Stimulated activated CD8-positive, alpha-beta memory T cell treated with anti-CD3 and anti-CD28 coated beads, Interleukin-15, amount 100 ng/mL, for 1 hour (primary cell): ENCODE measurements at places on chromosomes 1 and 21.

DNA sequence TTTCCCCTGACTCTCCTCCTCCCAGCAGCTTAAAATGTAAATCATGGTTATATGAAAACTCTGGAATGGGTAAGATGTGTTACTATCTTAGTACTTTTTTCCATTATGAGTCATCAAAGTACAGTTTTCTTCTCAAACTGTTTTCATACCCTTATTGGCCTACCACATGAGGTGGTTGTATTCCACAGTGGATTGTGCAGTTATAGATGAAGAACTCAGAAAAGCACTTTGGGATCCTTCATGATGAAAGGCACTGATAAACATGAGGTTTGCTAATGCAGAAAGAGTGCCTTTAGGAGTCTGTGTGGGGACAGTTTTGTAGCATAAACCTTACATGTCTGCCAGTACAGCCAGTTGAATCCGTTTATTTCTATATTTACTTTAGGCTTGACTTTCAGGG, 32.0 kb upstream of the MYOCOS start:
- DNase-seq, result no peak

DNA sequence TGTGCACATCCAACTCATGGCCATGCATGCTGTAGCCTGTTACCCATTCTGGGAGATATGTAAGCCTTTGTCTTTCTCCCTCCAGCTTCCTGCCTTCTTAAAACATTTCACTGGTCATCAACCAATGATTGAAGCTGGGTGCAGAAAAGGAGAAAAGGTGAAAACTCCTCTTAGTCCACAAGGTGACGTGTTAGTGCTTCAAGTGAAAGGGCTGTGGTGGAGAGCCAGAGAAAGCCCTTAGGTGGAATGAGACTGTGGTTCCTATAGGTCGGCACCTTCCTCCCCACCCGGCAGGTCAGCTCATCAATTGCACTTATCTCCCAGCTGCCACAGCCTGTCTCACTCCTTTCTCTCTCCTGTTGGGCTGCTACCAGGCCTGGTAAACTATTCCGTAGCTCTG, 30.4 kb downstream of the ERG start:
- no peak for DNase-seq

- DNase-seq, result peak; percentile 49
Observed at GRCh38 chr1:52423771-52424170, 19.4 kb downstream of the PRPF38A start.

DNA sequence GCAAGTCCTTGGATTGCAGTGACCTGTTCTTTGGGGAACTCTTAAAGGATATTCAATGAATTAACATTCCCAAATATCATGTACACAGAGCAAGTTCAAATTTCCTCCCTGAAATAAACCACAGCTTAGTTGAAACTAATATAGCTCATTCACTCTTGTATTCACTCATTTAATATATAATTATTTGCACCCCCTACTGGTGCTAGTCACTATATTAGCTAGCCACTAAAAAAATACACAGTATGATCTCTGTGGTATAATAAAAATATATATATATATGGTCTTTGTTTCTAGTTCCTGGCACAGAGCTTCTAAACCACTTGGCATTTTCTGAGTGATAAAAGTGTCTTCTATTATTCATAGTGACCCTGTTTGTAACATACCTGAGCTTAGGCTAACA, 177.3 kb upstream of the LYPLAL1 start:
- DNase-seq, result no peak

- no peak for DNase-seq
Observed at GRCh38 chr21:15732290-15732995, 2.7 kb downstream of the USP25 start.

GRCh38 chr1:109237512-109237911, 11.8 kb upstream of the CELSR2 start:
- no peak for DNase-seq

DNA sequence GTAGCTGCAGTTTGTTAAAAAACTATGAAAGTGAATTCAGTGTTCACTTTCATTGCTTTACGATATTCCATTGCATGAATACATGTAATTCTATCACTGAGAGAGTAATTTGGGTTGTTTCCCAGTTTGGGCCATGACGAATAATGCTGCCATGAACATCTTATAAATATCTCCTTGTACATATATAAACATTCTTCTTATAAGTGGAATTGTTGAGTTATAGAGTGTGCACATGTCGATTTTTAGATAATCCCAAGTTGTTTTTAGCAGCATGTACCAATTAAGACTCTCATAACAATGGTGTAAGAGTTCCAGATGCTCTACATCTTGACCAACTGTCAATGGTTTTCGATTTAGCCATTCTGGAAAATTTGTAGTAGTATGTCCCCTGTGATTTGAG, 40.9 kb downstream of the ALG6 start:
- no peak for DNase-seq

DNA sequence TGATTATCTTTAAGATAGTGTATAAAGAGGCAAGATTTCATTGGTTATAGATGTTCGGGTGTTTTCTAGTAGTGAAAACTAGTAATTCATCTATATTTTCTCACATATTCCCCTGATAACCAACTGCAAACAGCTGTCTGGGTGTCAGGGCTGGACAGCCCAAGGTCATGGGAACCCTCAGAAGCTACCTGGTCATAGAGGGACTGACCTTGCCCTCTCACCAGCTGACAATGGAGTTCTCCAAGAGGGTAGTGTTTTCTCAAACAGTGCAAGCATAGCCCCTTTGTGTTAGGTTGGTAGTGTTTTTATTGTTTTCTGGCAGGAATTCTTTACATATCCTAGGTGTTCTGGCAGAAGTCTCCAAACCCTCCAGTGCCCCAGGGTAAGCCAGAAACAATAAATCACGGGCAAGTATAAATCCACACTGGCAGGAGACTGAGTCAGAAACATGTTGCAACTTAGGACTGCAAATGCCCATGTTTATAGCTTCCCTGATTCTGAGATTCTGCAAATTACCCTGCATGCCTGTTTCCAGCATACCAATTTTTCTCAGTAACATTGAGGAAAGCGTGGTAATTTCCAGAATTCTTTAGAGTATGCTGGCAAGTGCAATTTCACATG, 82.8 kb upstream of the ATP1A1 start:
- DNase-seq, result no peak

DNA sequence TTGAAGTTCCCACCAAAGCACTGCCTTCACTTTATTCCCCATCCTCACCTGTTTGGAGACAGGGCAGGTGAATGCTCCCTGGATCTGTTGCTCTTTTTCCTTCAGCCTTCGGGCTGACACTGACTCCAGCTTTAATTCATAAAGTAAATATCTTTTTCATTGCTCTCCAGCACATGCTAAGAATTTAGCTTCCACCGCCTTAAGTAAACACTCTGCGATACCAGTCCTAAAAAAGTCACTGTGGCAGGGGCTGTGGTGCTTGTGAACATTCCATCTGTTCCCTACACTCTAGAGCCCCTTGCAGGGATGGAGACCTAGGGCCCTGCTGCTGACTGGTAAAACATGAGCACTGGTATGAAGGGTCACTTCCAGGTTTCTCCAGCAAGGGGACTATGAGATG, 896 bp upstream of the PLA2G2A start:
- no peak for DNase-seq

DNA sequence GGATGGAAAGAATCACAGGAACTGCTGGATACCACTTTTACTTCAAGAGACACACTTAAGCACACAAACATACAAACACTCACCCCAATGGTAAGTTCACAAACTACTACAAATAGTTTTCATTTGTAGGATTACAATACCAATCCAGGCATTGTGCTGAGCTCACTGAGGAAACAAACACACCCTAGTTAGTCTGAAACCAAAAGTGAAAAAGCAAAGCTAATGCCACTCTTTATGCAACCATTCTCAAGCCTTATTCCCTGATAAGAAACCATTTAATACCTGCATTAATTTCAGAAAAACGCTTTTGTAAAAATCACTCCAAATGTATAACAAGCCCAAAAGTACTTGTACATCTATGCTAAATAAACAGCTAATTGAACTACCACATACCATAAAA, 38.3 kb downstream of the RNF115 start:
- DNase-seq, result no peak

DNA sequence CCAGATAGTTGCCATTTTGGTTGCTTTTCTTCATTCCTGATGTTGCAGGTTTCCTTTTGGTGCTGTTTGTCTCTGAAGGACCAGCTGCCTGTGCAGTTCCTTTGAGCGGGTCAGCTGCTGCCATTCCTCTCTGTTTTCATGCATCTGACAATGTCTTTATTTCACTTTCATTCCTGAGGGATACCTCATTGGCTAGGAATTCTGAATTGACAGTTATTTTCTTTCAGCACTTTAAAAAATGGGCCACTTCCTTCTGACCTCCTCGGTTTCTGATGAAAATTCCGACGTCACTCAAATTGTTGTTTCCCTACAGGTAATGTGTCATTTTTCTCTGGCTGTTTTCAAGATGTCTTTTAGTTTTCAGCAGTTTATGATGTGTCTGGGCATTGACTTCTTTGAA, 24.8 kb downstream of the CCSAP start:
- no peak for DNase-seq

GRCh38 chr1:167542109-167543032, 11.2 kb downstream of the CREG1 start:
- no peak for DNase-seq

- DNase-seq, result no peak
Observed at GRCh38 chr1:33372677-33373076, 51.8 kb upstream of the A3GALT2 start.

- no peak for DNase-seq
Observed at GRCh38 chr1:101474039-101474665, 237.3 kb downstream of the S1PR1 start.

- no peak for DNase-seq
Observed at GRCh38 chr21:41817228-41817627, 50.4 kb upstream of the RIPK4 start.

GRCh38 chr21:42187976-42188653, 30.8 kb upstream of the ABCG1 start:
- peak; percentile 47 for DNase-seq

GRCh38 chr1:7888248-7889081, 35.6 kb upstream of the UTS2 start:
- DNase-seq, result no peak

- DNase-seq, result no peak
Observed at GRCh38 chr1:10589074-10589473, 114.3 kb downstream of the PEX14 start.

DNA sequence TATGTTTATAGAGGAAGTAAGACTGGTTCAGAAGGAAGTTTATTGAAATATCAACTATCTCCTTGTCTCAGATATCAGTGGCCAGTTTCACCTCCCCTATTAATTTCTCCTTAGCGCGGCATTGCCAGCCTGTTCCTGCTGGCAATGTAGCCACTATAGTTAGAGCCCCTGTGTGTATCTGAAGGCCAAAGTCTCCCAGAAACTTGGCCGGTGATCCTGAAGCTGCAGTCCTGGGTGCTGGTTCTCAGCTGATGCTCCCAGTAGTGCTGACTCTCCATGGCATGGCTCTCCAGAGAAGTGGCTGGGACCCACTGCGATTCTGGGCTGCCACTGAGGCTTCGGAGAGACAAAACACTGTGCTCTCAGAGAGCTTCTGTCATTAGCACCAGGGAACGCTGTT, 59.9 kb downstream of the TNN start:
- no peak for DNase-seq

GRCh38 chr1:8422510-8423268, 104.8 kb downstream of the SLC45A1 start:
- DNase-seq, result no peak

DNA sequence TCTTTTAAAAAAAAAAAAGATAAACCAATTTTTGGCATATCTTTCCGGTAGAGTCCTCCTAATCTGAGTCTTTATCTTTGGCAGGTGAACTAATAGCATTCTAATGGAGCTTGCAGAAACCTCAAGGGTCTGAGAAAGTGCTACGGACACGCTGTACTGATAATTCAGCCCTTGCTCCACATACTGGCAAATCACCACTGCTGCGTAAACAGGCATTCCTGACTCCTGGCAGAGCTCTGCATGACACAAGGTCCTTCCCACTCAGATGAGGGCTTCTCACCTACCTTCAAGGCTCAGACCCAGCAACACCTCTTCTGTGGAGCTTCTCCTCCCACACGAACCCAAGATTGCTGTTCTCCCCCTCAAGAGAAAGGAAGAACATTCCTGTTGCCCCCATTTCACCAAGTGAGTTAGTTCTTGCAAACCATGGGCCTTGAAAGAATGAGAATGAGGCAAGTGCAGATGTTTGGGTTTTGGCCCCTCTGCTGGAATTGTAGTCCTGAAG, 48.0 kb downstream of the LYST start:
- DNase-seq, result no peak

DNA sequence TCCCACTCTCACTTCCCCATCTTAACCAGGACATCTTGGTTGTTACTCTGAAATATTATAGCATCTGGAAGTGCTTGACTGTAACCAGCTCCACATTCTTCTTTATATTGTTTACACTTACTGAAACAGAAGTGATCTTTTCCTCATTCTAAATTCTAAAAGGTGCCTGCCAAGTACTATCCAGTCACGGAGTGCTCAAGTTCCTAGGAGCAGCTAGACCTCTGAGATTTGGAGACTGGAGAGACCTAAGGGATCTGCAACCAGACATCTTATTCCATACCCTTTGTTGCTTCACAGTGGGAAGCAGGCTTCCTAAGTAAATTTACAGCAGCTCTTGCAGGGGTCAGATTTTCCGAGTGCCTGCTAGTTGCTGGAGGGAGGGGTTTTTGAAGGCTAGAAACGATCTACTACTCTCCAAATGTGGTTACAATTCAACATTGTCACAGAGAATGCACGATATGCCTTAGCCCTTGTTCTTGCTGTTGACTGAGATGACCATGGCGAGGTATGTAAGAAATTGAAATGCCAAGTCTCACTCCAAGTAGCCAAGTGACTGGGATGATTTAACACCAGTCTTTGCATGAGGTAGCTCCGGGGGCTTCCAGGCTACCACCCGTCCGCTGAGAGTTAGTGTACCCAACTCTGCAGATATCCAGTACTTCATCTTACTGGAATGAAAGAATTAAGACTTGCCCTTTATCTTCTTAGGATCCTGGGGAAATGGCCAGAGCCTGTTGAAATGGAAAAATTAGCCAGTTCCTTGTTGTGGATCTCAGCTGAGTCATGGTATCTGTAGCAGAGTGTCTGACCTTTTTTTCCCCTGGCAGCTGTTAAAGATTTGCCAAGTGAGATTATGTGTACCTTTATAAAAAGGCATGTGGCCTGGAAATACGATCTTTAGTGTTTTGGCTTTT, 150.8 kb downstream of the MAST2 start:
- no peak for DNase-seq

DNA sequence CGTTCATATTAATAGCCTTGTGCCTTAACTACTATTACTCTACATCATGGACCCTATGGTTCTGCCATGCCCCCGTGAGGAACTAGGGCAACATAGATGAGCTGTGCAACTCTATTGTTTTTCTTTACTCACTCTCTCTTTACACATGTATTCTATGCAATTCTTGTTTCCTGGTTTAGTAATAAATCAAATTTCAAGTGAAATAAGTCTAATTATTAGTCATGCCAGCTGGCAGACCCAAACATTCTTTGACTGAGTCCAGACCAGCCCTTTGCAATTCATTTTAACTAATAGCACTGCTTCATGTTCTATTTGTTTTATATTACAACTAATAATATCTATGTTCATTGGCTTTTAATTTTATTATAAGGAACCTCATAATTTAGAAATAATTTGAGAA, 789.3 kb upstream of the ADAMTS5 start:
- DNase-seq, result no peak

GRCh38 chr1:177368255-177368654, 197.5 kb downstream of the BRINP2 start:
- no peak for DNase-seq

GRCh38 chr21:38325731-38326420, 69.1 kb downstream of the KCNJ15 start:
- no peak for DNase-seq
